ENCODE measurements at places on chromosomes 3 and 15. TPM values are rescaled to one million over a fixed set of nuclear protein-coding genes. Genes with fewer than 3 reads are reported as not detected.

The MGLL gene
- total RNA-seq, result 40.9 TPM

GRCh38 chr3:29796808-29797207 is 515.9 kb downstream of the RBMS3 start:
- no peak for DNase-seq

DNA sequence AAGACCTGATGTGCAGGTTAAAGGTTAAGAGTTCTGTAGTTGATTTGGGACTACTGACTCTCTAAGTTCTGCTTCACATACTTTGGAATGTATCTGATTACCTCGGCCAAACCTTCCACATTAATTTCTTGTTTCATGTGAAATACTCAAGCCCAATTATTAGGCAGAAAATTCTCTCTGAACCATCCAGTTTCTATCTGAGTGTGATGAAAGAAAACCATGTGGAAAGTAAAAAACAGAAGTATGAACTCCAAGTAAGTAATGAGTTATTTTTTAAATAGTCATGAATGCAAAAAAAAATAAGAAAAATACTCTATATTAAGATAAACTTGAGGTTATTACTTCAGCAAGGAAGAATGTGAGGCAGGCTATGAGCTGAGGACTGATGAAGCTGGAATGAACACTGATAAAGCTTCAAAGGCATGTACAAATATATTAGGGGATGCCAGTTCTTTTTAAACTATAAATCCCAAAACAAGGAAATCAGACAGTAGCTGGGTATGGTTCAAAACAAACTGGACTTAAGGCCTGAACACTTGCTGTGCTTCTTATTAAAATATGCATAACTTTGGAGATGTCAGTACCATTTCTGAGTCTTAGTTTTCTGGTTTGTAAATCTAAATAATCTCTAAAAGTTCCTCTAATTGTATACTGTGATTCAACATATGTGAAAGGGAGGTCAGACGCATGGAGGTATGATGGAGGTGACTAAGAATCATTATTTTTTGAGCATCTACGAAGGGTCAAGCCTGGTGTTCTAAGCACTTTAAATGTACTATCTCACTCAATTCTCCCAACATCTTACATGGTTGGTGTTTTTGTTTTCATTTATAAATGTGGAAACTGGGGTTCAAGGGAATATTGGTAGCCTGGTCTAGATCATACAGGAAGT is 59.6 kb downstream of the COL6A6 start:
- DNase-seq, result no peak

DNA sequence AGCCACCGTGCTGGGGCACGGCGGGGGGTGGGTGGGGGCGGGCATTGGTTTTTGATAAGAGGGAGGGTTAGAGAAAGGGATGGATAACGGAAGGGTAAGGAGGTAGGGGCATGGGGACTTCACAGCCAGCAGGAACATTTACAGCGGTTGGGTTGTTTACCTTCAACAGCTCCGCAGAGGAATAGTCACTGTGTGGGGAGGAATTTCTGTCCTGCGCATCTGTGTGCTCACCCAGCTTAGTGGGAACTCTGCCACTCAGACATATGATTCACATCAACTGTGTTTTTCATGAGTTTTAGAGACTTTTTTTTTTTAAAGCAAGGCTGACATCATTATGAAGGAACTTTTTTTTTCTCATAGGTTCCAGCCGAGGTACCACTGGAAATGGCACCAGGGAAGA is 19.6 kb downstream of the CHRD start:
- DNase-seq, result no peak

GRCh38 chr3:193828477-193828876 is 235.5 kb downstream of the OPA1 start:
- no peak for DNase-seq
